ENCODE measurements at places on chromosomes 3 and 15. TPM values are rescaled to one million over a fixed set of nuclear protein-coding genes. Genes with fewer than 3 reads are reported as not detected.

The MASP1 gene
- not detected for total RNA-seq

The NANOGP8 gene
- not detected for total RNA-seq

The TF gene
- 0.11 TPM for total RNA-seq

The GP9 gene
- not detected for total RNA-seq

The HYAL1 gene
- total RNA-seq: 0.59 TPM

The LSMEM2 gene
- not detected for total RNA-seq

The HAUS2 gene
- total RNA-seq: 45.5 TPM

The BHLHE40 gene
- 421 TPM for total RNA-seq

The SPESP1 gene
- total RNA-seq: 0.97 TPM

The ZNF860 gene
- 1.8 TPM for total RNA-seq

The ZNF148 gene
- total RNA-seq: 37.0 TPM

The CYP8B1 gene
- not detected for total RNA-seq

The ARIH1 gene
- total RNA-seq: 139 TPM

The LYZL4 gene
- not detected for total RNA-seq

The ASB14 gene
- total RNA-seq: not detected

The TERC gene
- 9.8 TPM for total RNA-seq

The TJP1 gene
- total RNA-seq: not detected

The FANCD2OS gene
- total RNA-seq: not detected

The EPHB3 gene
- total RNA-seq: not detected

The ERICH6 gene
- total RNA-seq: 0.39 TPM

The CHL1 gene
- not detected for total RNA-seq

The LRRK1 gene
- 2.4 TPM for total RNA-seq

The RASGRF1 gene
- 0.09 TPM for total RNA-seq

The CCDC39 gene
- total RNA-seq: not detected
